ENCODE measurements at places on chromosomes 4 and X. TPM values are rescaled to one million over a fixed set of nuclear protein-coding genes. Genes with fewer than 3 reads are reported as not detected.
A peak's percentile ranks its signal among the peaks of the same experiment; 100 is the strongest.

Gene SCML2
- 3.6 TPM for total RNA-seq

DNA sequence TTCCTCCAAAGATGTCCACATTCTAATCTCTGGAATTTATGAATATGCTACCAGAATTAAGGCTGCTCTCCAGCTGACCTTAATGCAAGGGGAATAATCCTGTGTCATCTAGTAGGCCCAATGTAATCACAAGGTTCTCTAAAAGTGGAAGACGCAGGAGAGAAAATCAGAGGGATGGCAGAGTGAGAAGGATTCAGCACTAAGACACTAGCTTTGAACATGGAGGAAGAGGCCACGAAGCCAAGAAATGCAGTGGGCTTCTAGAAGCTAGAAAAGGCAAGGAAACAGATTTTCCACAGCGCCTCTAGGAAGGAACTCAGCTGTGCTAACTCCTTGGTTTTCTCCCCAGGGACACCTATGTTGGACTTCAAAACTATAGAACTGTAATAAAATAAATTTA, 240.7 kb upstream of the TRAM1L1 start:
- H3K27ac ChIP-seq: no peak overlapping the region
- no peaks in the 10 kb centered on the region for H3K27me3 ChIP-seq
- H3K4me1 ChIP-seq: no peaks in the 10 kb centered on the region
- H3K4me3 ChIP-seq: no peak overlapping the region

- H3K27ac ChIP-seq: no peak overlapping the region
- H3K4me3 ChIP-seq: no peak overlapping the region
- H3K4me1 ChIP-seq: no peaks in the 10 kb centered on the region
- no peaks in the 10 kb centered on the region for H3K36me3 ChIP-seq
- H3K27me3 ChIP-seq: peaks cover 2% of the 10 kb centered on the region
Measured at GRCh38 chr4:119746951-119747350, 118.3 kb upstream of the PDE5A start.

- H3K27ac ChIP-seq: no peak overlapping the region
- no peaks in the 10 kb centered on the region for H3K27me3 ChIP-seq
Measured at GRCh38 chr4:125115941-125116340, 198.8 kb upstream of the FAT4 start.

DNA sequence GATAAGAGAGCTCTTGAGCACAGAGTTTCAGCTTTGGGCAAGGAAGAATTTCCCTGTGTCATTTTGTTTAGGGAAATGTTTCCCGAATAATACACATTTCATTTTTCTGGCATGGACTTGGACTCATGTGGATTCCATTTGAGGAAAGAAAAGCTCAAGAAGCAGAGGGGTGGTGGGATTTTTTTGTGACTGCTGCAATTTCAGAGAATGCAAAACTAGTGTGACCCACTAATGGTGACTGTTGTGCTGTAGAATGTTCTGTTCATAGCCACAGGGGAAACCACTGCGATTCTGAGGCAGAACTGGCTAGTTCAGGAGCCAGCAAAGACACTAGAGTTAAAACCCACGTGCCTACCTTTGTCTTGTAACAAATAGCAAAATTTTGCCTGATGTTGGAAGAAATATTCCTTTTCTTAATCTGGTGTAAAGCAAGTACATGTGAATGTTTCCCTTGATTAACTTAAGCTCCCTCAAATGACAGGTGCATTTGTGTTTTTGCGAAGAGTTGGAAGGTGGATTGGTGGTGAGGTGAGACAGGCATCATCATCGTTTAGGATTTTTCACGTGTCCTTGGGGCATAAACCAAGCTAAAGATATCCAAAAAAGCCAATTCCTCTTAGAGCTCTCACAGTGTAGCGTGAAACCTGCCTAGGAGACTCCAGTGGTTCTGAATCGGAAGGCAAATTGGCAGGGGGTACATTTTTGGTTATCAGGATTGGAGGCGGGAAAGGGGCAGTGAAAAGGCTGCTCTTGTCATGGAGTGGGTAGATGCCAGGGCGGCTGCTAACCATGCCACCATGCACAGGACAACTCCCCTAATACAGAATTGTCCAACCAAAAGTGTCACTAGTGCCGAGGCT, 38.0 kb upstream of the FAM9C start:
- peak overlapping the region; percentile 37 for H3K4me3 ChIP-seq
- H3K27ac ChIP-seq: peak overlapping the region; percentile 96
- H3K36me3 ChIP-seq: no peaks in the 10 kb centered on the region
